Activated naive CD4-positive, alpha-beta T cell treated with anti-CD3 and anti-CD28 coated beads for 36 hours (primary cell): ENCODE measurements at places on chromosomes 5 and 9. TPM values are rescaled to one million over a fixed set of nuclear protein-coding genes. Genes with fewer than 3 reads are reported as not detected.

DNA sequence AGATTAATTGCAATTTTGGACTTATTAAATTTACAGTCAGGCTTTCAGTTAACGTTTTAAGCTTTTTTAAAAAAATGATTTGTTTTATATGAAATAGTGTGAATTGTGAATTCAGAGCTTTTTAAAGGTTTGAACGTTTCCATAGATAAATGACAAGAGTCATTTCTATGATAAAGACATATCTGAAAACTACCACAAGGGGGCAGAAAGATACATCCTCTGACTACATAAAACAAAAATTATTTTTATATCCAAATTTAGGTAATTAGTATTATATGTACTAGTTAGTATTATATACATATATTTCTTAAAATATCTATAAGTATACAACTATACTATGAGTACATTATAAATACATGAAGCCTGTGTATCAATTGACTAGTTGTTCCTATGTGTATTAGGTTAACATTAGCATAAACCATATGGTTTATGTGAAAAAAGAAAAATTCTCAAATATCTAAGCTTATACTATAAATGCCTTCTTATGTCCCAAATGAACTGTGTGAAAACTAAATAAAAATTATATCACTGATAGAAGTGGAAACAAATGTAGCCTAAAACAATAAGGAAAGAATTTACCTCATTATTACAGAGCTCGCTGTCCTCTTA is 155.2 kb downstream of the MEF2C start:
- no peak overlapping the region for H3K4me3 ChIP-seq
- peaks cover 10% of the 10 kb centered on the region for H3K27me3 ChIP-seq
- H3K4me1 ChIP-seq = no peaks in the 10 kb centered on the region
- H3K36me3 ChIP-seq = no peaks in the 10 kb centered on the region

Gene ALDOB
- total RNA-seq = not detected

GRCh38 chr5:118022062-118022461 is 966.3 kb downstream of the DTWD2 start:
- H3K27me3 ChIP-seq = no peaks in the 10 kb centered on the region
- DNase-seq = no peak
- H3K4me3 ChIP-seq = no peak overlapping the region
- no peak overlapping the region for H3K27ac ChIP-seq
- H3K36me3 ChIP-seq = no peaks in the 10 kb centered on the region
- H3K4me1 ChIP-seq = no peaks in the 10 kb centered on the region

DNA sequence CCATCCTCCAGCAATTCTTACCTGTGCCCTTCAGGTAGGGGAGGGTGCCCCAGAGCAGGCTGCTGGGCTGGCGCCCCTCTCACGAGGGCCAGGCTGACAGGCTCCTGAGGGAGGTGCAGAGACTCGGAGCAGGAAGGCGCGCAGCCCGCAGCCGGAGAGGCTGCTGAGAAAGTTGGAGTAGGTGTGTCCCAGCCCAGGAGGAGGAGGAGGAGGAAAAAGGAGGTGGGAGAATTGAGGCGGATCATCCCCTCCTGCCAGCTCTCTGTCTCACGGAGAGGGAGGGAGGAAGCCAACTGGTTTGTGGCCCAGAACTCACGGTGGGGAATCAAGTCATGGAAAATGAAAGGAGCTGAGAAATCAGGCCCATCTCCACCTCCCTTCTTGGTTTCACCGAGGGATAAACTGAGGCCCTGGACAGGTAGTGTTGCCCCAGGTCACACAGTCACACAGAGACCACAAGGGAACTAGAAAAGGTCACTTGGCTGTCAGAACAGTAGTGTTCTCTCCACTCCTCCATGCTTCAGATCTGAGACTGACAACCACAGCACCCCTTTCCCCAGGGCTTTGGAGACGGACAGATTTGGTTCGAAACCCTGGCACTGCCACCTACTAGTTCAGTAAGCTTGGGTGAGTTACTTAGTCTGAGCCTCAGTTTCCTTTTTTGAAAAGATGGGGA is at the start of gene FAT2:
Gene FAT2 (minus strand): TSS at position 188 of the 676 bp plus-strand sequence. CDS start 22,400 bp downstream, outside the sequence.
- H3K27me3 ChIP-seq = no peaks in the 10 kb centered on the region
- no peaks in the 10 kb centered on the region for H3K36me3 ChIP-seq
- no peaks in the 10 kb centered on the region for H3K4me1 ChIP-seq
- no peak for DNase-seq
- H3K27ac ChIP-seq = no peak within 1 kb of the TSS

Gene TMEM252
- not detected for total RNA-seq

DNA sequence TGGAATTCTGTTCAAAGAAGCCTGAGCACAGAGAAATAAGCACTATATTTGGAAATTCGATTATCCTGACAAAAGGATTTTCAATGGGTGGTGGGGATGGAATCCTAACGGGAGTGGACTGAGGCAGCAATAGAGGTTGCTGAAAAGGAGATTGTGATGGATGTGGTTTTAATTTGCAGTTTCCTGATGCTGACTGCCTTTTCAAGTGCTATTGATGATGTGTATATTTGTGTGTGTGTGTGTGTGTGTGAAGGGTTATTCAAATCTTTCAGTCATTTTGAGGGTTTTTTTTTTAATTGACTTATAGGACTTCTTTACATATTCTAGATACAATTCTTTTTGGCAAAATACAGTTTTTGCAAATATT is 614.5 kb downstream of the HINT1 start:
- DNase-seq = no peak
- no peaks in the 10 kb centered on the region for H3K4me1 ChIP-seq
- no peaks in the 10 kb centered on the region for H3K36me3 ChIP-seq
- no peak overlapping the region for H3K27ac ChIP-seq
- no peaks in the 10 kb centered on the region for H3K27me3 ChIP-seq
- no peak overlapping the region for H3K4me3 ChIP-seq

DNA sequence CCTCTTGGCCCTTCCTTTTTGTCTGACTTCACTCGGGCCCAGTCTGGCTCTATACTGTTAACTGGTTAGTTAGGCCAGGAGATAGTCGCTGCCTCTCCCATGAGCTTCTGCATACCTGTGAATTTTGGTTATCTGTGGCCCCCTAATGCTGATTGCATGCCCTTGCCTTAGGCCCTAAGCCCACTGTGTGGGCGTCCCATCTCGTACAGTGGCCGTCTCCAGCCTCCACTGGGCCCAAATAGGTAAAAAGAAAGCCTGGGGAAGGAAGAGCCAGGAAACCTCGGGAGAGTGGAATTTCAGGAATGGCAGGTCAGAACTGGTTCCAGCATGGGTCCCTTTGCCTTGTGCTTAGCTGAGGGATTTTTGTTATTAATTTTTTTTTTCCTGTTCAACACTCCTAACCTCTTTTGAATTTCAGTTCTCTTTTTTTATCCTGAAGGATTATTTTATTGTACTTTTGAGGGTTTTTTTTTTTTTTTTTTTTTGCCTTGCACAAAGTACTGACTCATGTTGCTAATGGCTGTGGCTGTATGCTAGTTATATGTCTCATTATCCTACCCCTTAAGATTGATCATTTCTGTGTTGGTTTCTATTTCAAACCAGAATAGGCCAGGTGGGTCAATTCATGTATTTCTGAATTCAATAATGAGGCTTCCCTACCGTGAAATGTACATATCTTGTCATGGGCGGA is 3.4 kb downstream of the PRRC2B start:
- peak overlapping the region; percentile 89 for H3K4me3 ChIP-seq
- peaks cover 18% of the 10 kb centered on the region for H3K36me3 ChIP-seq
- H3K27me3 ChIP-seq = no peaks in the 10 kb centered on the region
- DNase-seq = no peak
- peak overlapping the region; percentile 93 for H3K27ac ChIP-seq

Gene LCN6
- total RNA-seq = not detected

DNA sequence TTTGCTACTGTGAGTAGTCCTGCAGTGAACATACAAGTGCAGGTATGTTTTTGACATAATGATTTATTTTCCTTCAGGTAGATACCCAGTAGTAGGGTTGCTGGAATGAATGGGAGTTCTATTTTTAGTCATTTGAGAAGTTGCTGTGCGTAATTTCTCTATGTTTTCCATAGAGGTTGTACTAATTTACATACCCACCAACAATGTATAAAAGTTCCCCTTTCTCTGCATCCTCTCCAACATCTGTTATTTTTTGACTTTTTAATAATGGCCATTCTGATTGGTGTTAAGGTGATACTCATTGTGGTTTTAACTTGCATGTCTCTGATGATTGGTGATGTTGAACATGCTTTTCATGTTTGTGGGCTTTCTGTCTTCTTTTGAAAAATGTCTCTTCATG is 64.7 kb upstream of the CTSL start:
- H3K4me1 ChIP-seq = no peaks in the 10 kb centered on the region
- no peak overlapping the region for H3K27ac ChIP-seq
- no peak overlapping the region for H3K4me3 ChIP-seq
- peaks cover 2% of the 10 kb centered on the region for H3K27me3 ChIP-seq

DNA sequence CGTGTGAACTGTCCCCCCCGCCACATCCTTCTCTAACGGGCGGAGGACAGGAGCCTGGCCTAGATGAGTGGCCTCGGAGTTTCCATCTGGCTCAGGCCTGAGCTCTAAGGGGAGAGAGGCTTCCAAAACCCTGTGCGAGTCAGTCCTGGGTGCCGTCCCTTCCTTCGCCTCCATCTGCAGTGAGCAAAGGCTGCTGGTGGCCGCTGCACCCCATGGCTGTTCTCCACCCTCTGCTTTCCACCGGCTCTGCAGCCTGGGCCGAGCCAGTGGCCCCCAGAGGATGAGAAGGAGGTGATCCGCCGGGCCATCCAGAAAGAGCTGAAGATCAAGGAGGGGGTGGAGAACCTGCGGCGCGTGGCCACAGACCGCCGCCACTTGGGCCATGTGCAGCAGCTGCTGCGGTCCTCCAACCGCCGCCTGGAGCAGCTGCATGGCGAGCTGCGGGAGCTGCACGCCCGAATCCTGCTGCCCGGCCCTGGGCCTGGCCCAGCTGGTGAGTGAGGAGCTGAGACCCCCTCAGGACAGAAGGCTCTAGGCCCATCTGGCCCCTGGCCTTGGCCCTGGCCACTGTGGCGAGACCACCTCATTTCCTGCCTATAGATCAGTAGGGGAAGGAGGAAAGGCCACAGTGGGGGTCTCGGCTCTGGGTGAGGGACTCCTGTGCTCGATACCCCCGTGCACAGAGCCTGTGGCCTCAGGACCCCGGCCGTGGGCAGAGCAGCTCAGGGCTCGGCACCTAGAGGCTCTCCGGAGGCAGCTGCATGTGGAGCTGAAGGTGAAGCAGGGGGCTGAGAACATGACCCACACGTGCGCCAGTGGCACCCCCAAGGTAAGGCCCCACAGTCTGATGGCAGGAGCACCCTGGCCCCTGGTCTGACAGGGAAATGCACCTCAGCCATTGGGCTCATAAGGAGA is 3.0 kb downstream of the PKN3 start:
- H3K36me3 ChIP-seq = no peaks in the 10 kb centered on the region
- no peak overlapping the region for H3K27ac ChIP-seq
- H3K27me3 ChIP-seq = no peaks in the 10 kb centered on the region

Gene TMEM167A
- 64.4 TPM for total RNA-seq

Gene CAVIN4
- not detected for total RNA-seq

DNA sequence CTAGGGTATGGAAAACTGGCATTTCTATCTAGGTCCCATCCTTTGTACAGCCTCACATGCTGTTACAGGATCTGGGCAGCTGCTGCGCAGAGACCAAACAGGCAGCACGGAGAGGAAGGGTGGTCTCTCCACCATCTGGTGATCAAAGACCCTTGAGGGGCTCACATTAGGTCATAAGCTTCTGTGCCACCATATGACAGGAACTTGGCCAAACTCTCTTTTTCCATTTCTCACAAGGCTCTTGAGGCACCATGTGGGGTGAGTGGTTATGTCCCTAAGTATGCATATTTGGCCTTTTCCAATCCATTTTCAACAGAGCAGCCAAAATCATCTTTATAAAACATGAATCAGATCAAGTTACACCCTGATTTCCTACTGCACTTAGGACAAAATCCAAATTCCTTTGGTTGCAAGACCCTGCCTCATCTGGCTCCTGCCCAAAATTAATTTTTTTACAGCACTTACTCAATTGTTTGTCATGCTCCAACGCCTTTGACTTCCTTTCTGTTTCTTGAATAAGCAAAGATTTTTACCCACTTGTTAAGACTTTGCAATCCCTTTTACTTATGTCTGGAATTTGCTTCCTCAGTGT is 730.0 kb downstream of the MAT2B start:
- H3K4me1 ChIP-seq = no peaks in the 10 kb centered on the region
- no peak for DNase-seq
- no peaks in the 10 kb centered on the region for H3K36me3 ChIP-seq
- H3K27me3 ChIP-seq = no peaks in the 10 kb centered on the region
- no peak overlapping the region for H3K27ac ChIP-seq
- no peak overlapping the region for H3K4me3 ChIP-seq

- DNase-seq = no peak
- H3K36me3 ChIP-seq = peaks cover 3% of the 10 kb centered on the region
- H3K4me1 ChIP-seq = no peaks in the 10 kb centered on the region
- H3K27me3 ChIP-seq = no peaks in the 10 kb centered on the region
- no peak overlapping the region for H3K27ac ChIP-seq
- no peak overlapping the region for H3K4me3 ChIP-seq
Observed at GRCh38 chr9:2216591-2216990, 201.4 kb downstream of the SMARCA2 start.

- H3K4me3 ChIP-seq = no peak overlapping the region
- H3K27me3 ChIP-seq = no peaks in the 10 kb centered on the region
Observed at GRCh38 chr5:14342306-14342705, 199.2 kb downstream of the TRIO start.

Gene SPARC
- 0.45 TPM for total RNA-seq

- no peak overlapping the region for H3K27ac ChIP-seq
- peaks cover 4% of the 10 kb centered on the region for H3K27me3 ChIP-seq
- peaks cover 26% of the 10 kb centered on the region for H3K4me1 ChIP-seq
- H3K36me3 ChIP-seq = peaks cover 7% of the 10 kb centered on the region
- DNase-seq = no peak
- peak overlapping the region; percentile 7 for H3K4me3 ChIP-seq
Observed at GRCh38 chr5:135400866-135401265, 1.8 kb upstream of the MACROH2A1 start.

GRCh38 chr5:122297587-122298298 is 14.3 kb upstream of the SNCAIP start:
- H3K36me3 ChIP-seq = no peaks in the 10 kb centered on the region
- no peak for DNase-seq
- no peak overlapping the region for H3K4me3 ChIP-seq
- no peaks in the 10 kb centered on the region for H3K4me1 ChIP-seq

DNA sequence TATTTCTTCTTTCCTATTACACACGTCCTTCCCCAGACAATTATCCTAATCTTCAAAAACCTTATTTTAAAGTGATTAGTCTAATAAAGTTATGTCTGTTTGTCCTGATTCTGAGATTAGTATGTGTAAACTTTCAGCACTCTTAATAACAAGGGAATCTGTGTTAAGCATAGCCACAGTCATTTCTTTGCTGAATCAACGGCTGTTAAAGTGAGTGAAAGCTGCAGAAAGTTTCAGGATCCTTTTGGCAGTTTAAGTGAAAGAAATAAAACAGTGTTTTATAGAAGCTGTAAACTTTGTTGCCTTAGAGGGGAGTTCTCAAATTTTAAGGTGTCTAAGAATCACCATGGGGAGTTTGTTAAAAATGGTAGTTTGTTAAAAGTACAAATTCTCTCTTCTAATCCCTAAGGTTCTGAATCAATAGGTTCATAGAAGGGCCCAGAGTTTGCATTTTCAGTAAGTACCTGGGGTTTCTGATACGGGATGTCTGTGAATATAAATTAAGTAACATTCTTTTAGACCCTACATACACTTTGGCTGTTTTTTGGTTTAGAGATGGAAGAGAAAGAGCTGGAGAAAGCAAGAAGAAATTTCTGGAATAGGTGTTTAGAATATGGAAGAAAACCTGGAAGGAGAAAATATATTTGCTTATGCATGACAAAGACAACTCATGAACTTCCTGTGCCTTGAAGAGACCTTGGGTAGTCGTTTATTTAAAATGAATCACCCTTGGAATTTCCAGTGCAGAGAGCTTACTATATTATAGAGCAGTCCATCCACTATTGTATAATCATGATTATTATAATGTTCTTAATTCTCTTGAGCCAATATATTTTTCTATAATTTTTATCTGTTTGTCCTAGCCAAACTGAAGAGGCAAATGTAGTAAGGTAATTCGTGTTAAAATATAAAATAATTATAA is 45.7 kb downstream of the SCAMP1 start:
- H3K4me1 ChIP-seq = peaks cover 50% of the 10 kb centered on the region
- H3K27ac ChIP-seq = peak overlapping the region; percentile 72
- no peak for DNase-seq
- peaks cover 13% of the 10 kb centered on the region for H3K36me3 ChIP-seq
